T-helper 1 cell (primary cell): ENCODE measurements at places on chromosomes 12 and 14.

DNA sequence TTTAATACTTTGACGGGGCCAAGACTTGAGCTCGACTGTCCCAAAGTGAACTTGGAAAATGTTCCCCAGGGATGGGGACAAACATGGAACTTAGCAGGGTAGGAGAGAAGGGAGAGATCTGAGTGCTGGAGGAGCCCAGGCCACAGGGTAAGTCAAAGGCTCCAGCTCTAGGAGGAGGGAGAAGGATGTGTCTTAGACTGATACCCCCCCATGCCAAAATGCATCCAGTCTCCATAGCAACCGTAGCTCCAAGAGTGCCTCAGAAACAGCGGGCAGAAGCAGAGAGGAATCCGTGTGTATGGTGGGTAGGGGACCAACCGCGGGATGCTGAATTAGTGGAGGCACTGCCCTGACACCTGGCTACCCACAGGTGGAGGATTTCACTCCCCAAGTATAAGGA lies 845 bp upstream of the AGAP2 start:
- DNase-seq, result no peak

GRCh38 chr12:106074706-106075392 lies 63.9 kb downstream of the NUAK1 start:
- no peak for DNase-seq

DNA sequence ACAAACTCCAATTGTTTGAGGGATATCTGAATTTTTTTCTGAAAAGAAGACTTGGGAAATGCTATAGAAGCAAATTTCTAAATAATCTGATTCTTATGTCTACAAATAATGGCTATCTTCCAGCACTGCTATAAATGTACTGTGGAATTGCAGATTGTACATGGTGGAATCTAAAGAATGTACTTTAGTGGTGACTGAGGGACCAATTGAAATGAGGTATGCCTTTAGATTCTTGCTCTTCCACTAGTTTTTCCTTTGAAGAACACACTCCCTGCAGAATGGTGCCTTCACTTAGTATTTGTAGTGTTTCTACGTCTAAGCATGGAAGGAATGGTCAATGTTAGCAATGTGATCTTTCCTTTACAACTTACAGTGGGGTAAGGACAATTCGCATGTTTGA lies 11.7 kb upstream of the PRB4 start:
- DNase-seq, result no peak

DNA sequence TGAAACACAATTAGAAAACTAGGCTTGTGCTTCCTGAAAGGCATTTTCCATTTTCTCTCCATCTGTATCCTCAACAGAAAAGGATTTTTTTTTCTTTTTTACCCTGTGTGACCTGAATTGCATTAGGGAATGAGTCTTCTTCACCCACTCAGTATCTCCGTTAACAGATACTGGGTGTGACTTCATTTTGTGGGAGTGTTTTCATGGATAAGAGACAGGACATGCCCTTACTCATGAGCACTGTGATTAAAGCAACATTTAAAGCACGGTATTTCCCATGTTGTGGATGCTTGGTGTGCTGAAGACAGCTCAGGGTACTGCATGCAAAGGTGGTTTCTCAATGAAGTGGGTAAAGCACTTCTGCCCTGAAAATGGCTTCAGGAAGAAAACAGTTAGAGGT lies 1397.3 kb upstream of the TMEM132C start:
- DNase-seq, result no peak
